ENCODE measurements at places on chromosomes 13 and 19.

GRCh38 chr19:46427518-46428045 lies 1.2 kb downstream of the PNMA8C start:
- no peak for DNase-seq

- DNase-seq: peak; percentile 72
Measured at GRCh38 chr19:6737873-6738786, 750 bp upstream of the GPR108 start.

DNA sequence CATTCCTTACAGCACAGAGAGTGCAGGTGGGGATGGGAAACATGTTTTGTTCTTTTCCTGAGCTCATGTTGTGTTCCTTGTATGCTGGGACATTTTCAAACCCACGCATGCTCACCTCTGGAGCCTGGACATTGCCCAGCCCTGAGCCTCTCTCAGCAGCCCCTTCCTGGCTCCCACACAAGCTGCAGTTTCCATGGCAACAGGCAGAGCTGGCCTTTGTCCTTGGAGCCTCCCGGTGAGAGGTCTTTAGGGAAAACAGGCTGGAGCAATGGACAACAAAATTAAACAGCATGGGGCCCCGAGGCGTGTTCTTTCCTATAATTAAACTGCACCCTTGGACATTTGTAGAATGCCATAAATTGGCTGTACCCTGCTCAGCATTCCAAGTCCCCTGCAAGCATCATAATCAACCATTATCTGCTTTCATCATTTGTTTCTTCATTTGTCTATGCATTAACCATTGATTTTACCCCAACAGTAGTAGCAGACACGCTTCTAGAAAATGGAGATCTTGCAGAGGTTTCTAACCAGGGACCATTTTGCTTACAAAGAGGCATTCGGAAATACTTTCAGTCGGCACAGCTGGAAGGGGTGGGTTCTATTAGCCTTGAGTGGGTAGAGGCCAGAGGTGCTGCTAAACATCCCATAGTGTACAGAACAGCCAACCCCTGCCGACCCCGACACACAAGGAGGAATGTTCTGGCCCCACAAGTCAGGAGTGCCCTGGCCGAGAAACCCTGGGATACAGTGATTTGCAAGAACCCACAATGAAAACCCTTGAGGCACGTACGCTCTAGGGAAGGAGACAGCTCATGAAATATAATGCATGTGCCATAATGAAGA lies 133.4 kb upstream of the PEG3 start:
- no peak for DNase-seq

- no peak for DNase-seq
Measured at GRCh38 chr13:25872481-25873241, 179.2 kb downstream of the SHISA2 start.

DNA sequence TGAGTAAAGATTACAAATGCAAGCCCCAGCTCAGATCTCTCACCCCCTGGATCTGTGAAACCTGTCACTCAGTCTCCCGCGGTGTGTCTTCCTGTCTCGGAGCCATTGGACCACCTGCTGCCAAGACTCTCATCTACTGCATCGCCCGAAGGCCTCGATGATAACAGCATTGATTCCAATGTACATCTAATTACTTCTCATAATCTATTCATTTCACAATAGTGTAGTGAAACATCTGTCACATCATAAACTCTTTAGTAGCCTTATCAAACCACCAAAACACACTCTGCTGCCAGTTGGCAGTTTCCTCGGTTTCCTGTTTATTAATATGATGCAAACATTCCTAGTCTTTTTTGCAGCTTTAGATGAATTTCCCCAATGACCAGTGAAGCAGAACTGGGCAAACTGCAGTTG lies 220.3 kb downstream of the POU4F1 start:
- DNase-seq: no peak

DNA sequence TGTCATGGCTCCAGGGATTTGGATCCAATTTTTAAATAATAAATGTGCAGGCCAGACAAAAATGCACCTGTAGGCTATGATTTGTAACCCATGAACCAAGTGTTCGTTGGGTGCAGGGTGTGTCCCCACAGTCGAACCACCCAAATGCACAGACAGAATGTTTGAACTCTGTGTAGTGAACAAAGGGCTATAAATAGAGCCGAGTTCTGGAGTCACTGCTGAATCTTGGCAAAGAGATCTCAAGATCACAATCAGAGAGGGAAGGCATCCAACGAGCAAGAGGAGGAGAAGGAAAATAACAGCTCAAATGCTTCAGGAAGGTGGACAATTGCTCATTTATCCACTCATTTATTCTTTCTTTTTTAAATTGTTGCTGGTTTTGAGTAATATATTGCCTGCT lies 547.9 kb downstream of the FGF9 start:
- no peak for DNase-seq

DNA sequence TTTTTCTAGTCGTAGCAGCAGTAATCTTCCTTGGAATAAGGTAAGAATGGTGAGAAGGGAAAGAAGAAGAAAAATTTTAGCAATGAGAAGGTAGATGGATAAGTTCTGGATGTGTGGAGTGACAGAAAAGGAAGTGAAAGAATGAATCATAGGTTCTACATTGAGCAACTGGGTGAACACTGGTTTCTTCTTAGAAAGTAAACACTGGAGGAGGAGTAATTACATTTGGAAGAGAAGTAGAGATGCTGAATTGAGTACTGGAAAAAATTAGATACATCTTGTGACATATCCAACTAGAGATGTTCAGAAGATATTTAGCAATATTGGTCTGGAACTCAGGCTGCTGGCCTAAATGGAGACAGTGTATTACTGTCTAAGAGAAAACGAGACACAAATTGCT lies 148.5 kb downstream of the GPC5 start:
- no peak for DNase-seq

GRCh38 chr13:42396501-42396900 lies 124.5 kb downstream of the AKAP11 start:
- DNase-seq: peak; percentile 26

DNA sequence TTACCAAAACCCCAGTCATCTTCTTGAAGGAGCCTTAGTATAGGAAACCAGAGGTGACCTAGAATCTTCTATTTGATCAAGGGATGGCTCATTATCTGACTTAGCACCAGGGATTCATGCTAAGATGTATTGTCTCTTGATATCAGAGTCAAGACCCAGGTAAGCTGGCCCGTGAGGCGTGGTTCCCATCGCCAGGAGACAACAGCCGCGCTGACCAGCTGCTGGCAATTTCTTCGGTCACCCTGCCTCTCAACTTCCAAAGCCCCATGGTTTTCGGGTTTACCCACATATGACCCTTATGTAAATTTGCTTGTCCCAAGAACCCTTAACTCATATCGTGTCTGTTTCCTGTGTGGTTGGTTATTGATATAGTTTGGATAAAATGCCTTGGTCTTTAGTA lies 77.7 kb upstream of the VSTM2B start:
- no peak for DNase-seq
